ENCODE measurements at places on chromosomes 7 and 10.

GRCh38 chr10:949446-949845 is 17.9 kb upstream of the LARP4B start:
- DNase-seq, result no peak

GRCh38 chr10:89001024-89001728 is 10.6 kb downstream of the FAS start:
- DNase-seq, result no peak

DNA sequence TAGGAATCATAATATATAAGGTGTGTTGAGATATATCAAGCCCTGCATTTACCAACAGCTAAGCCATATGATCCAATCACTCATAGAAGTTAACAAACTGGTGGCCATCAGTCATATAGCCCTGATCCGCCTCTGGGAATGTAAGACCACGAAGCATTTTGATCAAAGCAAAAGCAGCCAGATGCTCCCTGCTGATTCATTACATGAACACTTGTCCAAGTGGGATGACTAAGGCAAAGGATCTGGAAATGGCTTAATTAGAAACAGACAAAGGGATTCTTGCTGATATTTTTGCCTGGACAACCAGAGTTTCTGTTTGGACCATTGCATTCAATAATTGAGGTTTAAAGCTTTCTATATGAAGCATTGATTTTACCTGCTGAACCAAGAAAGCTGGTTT is 535.5 kb downstream of the GPAM start:
- no peak for DNase-seq

DNA sequence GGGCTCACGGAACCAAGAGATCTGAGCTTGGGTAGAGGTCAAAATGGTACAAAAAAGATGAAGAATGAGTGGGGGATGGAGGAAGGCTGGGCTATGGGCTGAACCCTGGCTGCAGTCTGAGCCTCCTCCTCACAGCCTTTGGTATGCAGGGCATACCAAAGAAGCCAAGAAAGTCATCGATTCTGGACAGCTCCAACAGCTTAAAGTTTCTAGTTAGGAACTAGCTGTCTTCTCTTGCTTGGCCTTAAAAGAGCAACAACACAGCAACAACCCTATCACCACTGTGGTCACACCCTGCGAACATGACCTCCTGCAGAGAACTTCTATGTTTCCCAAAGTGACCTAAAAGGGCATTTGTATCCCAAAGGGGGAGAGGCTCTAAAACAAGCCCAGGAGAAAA is 126.1 kb upstream of the EFCAB10 start:
- no peak for DNase-seq

DNA sequence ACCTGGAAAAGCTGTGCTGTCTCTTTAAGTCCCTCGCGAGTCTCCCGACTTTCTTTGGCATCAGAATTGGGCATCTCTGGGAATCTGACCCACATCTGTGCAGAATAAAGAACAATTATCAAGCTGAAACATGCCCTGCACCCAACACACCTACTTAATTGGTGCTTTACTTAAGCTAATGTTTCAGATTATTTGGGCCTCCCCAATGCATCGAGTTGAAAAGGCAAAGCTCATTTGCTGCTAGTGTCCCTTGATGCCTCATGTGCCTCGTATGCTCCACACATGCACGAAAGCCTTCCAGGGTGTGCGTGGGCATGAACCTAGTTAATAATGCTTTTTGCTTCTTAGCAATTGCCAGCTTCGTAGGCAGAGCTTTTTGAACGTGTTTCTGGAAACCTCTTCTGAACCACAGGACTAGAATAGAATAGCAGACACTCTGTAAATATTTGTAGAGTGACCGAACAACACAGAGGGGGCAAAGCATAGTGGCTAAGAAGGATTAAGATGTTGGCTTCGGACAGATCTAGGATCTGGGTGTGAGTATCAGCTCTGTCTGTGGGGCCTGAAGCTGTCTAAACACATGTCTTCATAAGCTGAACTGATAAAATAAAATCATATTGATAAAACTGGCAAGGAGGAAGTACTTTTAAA is 26.7 kb upstream of the FGFR2 start:
- no peak for DNase-seq

GRCh38 chr7:101605611-101606497 is 23.2 kb downstream of the MYL10 start:
- DNase-seq, result no peak

DNA sequence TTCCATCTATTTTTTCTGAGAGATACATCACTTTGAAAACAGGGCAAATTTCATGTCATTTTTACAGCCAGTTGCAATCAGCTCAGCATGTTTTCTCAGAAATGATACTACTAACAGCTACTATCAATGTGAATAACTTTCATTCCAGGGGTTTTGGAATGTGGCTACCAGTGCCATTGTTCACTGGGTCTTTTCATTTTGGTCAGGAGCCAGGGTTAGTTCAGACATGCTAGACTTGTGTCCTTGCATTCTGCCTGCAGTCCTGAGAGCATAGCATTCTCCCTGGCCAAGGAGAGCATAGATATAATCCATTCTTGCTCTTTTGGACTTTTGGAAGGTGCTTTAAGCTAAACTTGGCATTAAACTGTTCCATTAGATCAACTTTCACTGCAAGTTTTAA is 160.9 kb upstream of the NEBL start:
- no peak for DNase-seq

GRCh38 chr7:34787586-34787985 is 129.6 kb downstream of the NPSR1 start:
- no peak for DNase-seq

DNA sequence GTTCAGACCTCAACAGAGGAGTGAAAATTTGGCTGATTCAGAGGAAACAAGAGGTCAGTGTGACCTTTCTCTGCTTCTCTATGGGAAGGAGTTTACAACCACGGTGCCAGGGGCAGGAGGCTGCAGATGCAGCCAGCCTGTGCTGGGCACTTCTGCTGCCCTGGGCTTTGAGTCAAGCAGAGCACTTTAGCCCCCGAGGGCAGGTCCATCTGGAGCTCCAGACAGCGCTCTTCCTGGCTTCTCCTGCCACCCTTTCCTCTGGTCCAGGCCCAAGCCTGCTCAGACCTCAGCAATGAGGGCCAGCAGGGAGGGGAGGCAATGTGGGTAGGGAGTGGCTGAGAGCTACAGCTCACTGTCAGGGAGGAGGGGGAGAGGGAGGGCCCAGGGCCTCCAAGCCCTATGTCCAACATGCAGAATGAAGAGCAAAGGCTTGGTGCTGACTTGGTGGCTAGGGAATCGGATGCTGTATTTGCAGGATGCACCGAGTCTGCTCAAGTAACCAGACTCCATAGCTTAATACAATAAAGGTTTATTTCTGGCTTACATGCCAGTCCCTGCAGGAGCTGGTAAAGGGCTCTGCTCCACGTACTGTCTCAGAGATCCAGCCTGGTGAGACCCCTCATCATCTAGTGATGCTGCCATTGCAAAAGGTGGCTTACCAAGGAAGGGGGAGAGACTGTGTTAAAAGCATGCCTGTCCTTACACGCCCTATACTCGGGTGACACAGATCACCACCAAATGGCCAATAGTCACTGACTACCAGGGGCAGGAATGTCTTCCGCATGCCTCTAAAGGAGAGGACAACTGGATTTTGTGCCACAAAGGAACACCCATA is 481.6 kb downstream of the RPS24 start:
- no peak for DNase-seq

DNA sequence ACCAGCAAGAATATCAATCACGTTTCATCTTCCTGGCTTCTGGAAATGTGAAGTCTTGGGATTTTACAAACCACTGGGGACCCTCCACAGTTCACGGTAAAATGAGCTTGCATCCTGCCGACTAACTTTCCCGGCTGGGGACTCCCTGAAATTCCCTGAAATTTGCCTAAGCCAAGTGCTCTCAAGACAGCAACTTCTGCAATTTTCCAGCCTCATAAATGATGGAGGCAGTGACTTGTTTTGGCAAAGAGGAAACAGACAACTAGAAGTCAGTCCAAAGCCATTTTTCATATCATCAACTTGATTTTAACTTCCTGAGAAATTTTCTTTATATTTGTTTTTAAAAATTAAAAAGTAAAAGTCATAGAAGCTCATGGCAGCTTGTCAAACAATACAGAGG is 212.3 kb downstream of the FANK1 start:
- no peak for DNase-seq

- DNase-seq, result no peak
These were observed 122.6 kb upstream of the PTER start for GRCh38 chr10:16314259-16314658.

DNA sequence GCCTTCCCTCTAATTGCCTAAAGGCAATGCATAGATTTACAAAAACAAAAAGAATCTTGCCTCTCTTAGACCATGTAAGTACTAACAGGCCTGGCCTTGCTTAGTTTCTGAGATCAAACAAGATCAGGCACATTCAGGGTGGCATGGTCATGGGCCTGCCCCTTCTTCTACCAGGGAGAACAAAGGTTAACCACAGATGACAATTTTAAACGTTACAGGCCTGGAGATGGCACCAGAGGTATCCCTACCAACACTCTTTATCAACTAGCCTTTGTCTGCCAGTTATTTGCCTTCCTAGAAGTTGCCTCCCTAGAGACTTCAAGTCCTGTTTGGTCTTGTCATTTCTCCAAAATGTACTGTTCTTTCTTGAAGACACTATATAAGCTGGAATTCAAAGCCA is 252.6 kb downstream of the DOCK4 start:
- no peak for DNase-seq

GRCh38 chr7:23938215-23938614 is 228.2 kb downstream of the STK31 start:
- DNase-seq, result no peak

DNA sequence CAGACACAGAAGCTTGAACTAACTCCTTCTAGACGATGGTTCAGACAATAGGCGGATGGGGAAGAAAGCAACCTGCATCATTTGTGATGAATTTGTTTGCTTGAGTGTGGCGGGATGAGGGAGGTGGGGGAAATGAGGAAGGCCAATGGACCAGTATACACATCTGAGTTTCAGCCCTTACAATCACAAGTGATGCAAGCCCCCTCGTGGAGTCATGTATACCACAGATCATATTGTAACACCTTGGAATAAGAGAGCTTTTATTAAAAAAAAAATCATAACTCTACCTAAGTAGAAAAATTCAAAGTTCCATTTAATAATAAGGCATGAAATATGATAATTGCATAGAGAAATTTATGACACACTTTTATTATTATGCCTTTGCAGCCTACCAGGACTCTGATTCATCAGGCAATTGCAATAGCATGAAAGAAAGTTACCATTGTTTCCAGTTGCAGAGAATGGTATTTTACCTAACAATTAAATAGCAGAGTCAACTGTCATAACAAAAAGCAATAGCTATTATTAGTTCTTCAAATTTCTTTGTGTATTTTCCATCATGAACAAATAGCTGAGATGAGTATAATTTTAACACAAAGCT is 230.2 kb upstream of the AKR1E2 start:
- no peak for DNase-seq

DNA sequence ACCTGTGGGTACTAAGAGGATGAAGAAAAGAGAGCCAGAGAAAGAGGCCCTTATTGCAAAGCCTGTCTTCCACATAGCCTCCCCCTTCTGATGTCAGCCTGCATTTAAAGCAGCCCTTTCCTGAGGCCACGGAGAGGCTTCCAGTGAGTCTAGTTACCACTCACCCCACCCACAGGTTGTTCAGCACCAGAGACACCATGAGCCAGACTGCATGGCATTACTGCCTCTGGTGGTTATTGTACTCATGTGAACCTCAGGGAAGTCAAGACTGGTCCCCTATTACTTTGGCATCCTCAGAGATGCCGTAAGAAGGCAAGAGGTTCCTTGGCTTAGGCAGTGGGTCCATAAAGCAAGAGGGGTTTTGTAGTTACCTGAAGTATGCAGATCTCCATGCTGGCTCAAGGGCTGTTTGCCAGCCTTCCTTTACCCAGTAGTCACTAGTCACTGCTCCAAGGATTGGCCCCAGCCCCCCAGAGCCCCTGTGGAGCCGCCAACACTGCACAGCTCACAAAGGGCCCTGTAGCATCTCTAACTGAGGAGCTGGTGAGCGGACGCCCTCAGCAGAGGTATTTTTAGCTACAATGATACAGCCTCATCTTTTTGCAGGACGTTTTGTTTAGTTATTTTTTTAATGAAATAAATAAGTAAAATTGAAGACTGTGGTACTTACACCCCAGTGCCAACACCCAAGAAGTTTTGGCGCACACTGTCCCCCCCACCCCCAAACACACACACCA is 20.7 kb downstream of the LRRC4 start:
- no peak for DNase-seq

DNA sequence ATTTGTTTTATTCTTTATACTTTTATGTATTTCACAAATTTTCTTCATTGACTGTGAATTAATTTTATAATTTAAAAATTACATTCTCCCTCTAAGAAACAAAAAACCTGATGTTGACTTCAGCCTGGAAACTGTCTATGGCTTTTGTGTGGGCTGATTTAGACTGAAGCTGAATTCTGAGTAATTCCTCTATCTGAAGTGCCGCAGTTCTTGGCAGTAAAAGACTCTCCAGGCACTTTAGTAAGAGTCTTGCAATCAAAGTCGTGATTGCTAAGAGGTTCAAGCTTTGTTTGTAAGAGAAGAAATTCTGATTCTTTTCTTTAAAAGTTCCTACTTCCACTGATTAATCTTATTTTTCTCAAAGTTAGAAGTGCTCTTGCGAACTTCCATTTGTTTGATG is 3.4 kb upstream of the CEP41 start:
- no peak for DNase-seq

DNA sequence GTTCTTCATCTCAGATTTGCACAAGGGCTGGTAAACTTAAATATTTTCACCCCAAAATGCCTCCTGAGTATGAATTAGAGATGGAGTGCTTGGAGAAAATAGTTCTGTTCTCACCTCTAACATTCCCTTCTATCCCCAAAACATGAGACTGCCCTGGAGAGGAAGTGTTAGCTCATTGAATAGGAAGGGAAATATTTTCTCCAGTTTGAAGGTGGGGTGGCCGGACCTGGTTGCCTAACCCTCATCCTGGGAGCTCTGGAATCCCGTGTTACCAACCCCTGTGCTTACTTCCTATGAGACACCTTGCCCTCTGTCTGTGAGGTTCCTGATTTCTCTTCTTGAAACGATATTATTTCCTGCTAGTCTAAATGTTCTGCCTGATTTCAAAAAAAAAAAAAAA is 779 bp downstream of the IFIT2 start:
- DNase-seq, result no peak

DNA sequence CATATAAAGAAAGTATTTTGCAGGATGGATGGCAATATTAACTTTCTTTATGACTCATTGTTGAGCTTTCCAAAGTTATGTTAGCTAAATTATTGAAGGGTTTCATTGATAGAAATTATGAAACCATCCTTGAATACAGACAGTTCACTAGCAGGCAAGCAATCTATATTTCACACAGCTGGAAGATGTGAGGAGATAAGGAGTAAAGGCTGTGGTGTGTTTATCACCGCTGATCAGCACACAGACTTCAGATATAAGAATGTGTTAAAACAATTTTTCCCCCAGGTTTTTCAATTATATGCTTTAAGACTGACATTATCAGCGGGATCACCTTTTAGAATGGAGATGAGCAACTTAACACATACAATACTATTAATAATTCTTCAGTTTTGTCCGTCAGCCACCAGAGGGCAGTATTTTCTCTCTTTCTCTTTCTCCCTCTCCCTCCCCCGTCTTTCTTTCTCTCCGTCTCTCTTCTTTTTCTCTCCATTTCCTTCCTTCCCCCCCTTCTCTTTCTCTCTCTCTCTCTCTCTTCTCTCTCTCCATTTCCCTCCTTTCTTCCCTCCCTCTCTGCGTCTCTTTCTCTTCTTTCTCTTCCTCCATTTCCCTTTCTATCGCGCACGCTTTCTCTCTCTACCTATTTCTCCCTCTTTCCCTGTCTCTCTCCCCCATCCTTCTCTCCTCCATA is 62.9 kb upstream of the FAM171A1 start:
- DNase-seq, result peak; percentile 1
